ENCODE measurements at places on chromosomes 12 and 14. TPM values are rescaled to one million over a fixed set of nuclear protein-coding genes. Genes with fewer than 3 reads are reported as not detected.

CLEC4C gene
- total RNA-seq, result not detected

EML5 gene
- total RNA-seq, result under 0.01 TPM

GPRC5A gene
- 25.9 TPM for total RNA-seq

TAS2R9 gene
- not detected for total RNA-seq

HAL gene
- total RNA-seq, result under 0.01 TPM

DCAF4 gene
- 10.1 TPM for total RNA-seq

MORN3 gene
- total RNA-seq, result 0.65 TPM

SLC2A13 gene
- 25.6 TPM for total RNA-seq

KCNJ8 gene
- 19.8 TPM for total RNA-seq

PZP gene
- not detected for total RNA-seq

PMCH gene
- not detected for total RNA-seq

ACOT4 gene
- total RNA-seq, result 0.46 TPM

LTBP2 gene
- total RNA-seq, result 71.0 TPM

FOXN4 gene
- not detected for total RNA-seq

FSCB gene
- total RNA-seq, result not detected

SIX4 gene
- total RNA-seq, result 7.8 TPM

FOXG1 gene
- total RNA-seq, result under 0.01 TPM

GPR137C gene
- 0.14 TPM for total RNA-seq

KRT82 gene
- total RNA-seq, result not detected

IKZF4 gene
- total RNA-seq, result 0.57 TPM

CLEC14A gene
- 3.6 TPM for total RNA-seq

PDE3A gene
- 8.9 TPM for total RNA-seq

TPH2 gene
- total RNA-seq, result not detected

TAS2R20 gene
- total RNA-seq, result 2.2 TPM

PRB2 gene
- total RNA-seq, result not detected

All from smooth muscle cell of bladder (primary cell).